ENCODE measurements at places on chromosomes 6 and 20.

DNA sequence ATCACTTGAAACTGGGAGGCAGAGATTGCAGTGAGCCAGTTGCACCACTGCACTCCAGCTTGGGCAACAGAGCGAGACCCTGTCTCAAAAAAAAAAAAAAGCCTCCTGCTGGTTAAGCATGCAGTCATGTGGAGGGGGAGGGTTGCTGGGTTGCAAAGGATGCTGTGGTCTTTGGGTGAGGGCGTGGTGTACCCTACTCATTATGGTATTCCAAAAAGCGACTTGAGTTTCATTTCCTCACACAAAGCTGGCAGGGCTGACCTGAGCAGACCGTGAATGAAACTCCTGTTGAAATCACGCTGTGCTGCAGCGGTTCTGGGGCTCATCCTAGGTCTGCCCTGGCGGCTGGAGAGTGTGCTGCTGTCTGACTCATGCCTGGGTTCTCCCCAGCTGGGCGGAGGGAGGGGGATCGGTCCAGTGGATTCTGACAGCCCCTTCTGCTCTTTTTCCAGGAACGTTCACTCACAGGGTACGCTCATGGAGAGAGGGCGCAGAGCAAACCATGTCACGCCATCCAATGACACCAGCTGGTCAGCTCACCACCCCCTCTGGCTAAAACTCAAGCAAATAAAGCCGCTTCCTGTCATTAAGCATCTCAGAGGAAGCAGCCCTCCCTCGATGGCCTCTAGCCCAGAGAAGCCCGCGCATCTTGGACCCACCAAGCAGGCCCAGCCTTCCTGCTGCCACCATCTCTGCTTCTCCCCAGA is 166.2 kb downstream of the SCML4 start:
- DNase-seq, result peak; percentile 48

DNA sequence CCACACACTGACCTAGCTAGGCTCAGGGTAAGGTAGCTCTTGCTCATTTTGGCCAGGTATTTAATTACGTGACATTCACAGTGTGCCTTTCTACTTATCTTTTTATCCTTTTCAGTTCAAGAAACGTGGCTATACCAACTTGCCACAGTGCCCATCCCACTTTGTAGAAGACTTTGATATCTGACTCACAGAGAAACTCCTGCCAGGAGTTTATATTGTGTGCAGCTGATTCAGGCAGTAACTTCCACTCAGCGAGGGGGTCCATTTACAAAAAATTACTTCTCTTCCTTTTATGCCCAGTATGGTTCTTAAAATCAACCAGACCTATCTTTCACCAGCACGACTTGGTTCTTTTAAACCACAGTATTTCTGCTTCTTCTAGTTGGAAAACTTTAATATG is 75.6 kb downstream of the PRL start:
- no peak for DNase-seq

- no peak for DNase-seq
Measured at GRCh38 chr20:51384875-51385274, 157.6 kb downstream of the NFATC2 start.

- no peak for DNase-seq
Measured at GRCh38 chr6:152087701-152088100, 280.2 kb downstream of the ESR1 start.

GRCh38 chr20:47038566-47039560 is 144.2 kb downstream of the EYA2 start:
- no peak for DNase-seq

DNA sequence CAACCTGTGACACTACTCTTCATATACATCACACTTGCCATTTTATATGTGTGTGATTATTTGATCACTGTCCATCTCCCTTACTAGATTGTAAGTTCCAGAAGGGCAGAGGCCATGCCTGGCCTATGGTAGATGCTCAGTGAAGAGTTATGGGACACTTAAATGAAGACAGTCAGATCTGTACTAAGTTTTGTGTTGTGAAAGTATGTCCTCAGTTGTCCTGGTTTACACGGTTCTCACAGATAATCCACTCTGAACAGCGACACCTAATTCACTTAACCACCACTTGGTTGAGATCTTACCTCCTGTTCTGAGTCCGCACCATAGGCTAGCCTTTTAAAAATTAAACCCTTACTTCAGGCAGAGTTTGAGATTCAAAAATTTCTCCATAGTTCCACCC is 434.1 kb upstream of the SOX4 start:
- no peak for DNase-seq

GRCh38 chr20:48066851-48067250 is 281.6 kb upstream of the SULF2 start:
- DNase-seq, result no peak

GRCh38 chr6:107982486-107982885 is 24.5 kb upstream of the SEC63 start:
- DNase-seq, result no peak

GRCh38 chr6:161164182-161164625 is 109.7 kb downstream of the AGPAT4 start:
- no peak for DNase-seq

DNA sequence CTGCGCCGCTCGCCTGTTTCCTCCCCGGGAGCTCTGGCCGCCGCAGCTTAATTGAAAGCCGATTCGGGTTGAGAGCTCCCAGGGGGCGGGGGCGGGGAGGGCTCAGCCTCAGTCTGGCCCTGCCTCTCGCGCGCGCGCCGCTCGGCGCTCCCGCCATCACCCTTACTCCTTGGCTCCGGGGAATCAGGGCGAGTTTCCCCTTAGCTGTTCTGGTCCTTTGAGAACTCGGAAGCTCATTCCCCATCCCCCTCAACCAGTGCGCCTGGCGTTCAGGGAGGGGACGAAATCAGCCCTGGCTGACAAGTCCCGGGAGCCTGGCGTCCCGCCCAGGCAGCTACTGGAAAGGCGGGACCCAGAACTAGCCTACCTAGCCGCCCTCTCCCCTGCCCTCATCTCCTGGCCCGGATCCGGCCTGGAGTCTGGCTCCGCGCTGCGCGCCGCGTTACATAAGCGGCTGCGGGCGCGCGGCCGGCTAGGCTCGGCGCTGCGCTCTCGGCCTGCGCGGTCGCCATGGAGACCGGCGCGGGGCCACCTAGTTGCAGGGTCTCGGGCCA is 2.8 kb downstream of the SLC12A5 start:
- DNase-seq, result no peak

GRCh38 chr6:100493206-100493888 is 28.6 kb upstream of the SIM1 start:
- DNase-seq, result no peak

GRCh38 chr6:150435832-150436231 is 67.0 kb downstream of the IYD start:
- DNase-seq, result no peak

GRCh38 chr6:15441215-15441868 is 195.5 kb downstream of the JARID2 start:
- peak; percentile 59 for DNase-seq

DNA sequence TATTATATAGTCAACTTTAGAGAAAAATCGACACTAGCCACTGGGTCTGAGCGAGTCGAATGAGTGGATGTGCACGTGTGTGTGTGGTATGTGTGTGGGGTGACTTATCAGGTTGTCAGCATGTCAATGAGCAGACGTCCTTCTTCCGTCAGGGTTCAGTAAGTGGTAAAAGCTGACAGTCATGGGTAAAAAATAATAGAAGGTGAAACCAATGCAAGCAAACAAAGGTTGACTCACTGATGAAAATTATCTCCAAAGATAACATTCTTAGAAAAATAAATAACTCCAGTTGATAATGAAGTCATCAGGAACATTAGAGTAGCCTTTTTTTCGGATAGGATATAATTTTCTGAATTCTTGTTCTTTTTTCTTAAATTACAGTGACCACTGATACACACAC is 243.8 kb upstream of the FOXQ1 start:
- DNase-seq, result no peak

DNA sequence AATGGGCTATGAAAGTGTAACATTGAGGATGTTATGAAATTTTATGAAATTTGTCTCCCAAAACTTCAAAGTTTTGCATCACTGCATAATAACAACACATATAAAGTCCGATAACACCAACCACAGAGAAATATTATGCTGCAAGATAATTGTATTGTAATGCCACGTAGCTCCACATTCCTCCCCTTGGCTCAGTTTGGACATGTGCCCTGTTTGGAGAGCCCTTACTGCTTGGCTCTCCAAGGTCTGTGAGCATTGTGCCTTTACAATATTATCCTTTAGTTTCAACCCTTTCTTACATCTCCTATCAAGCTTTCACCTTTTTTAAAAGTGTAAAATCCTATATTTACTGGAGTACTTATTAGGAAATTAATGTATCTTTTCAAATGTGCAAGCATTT is 10.8 kb downstream of the HBS1L start:
- no peak for DNase-seq

GRCh38 chr6:163751032-163751525 is 336.6 kb downstream of the QKI start:
- peak; percentile 15 for DNase-seq

- DNase-seq, result no peak
Measured at GRCh38 chr6:53939830-53940229, 145.0 kb downstream of the LRRC1 start.

DNA sequence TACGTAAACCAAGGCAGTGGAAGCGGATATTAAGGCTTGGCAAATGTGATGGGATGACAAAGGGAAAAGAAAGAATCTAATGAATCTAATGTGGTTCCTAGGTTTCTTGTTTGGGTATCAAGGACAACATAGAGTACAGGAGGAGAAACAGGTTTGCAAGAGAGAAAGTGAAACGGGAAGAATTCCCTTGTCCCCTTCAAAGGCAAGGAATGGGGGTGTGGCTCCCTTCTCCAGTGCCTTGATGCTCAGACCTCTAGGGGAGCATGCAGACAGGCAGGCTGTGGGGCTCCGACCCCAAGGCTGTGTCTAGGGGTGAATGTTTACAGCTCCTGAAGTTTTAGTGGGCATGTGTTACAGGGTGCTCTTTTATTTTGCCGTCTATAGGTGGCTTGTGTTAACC is 317.5 kb upstream of the HSF2 start:
- DNase-seq, result no peak

GRCh38 chr6:12804952-12805645 is 88.5 kb downstream of the PHACTR1 start:
- DNase-seq, result no peak

- DNase-seq, result no peak
Measured at GRCh38 chr6:133259561-133259960, 18.4 kb downstream of the EYA4 start.

DNA sequence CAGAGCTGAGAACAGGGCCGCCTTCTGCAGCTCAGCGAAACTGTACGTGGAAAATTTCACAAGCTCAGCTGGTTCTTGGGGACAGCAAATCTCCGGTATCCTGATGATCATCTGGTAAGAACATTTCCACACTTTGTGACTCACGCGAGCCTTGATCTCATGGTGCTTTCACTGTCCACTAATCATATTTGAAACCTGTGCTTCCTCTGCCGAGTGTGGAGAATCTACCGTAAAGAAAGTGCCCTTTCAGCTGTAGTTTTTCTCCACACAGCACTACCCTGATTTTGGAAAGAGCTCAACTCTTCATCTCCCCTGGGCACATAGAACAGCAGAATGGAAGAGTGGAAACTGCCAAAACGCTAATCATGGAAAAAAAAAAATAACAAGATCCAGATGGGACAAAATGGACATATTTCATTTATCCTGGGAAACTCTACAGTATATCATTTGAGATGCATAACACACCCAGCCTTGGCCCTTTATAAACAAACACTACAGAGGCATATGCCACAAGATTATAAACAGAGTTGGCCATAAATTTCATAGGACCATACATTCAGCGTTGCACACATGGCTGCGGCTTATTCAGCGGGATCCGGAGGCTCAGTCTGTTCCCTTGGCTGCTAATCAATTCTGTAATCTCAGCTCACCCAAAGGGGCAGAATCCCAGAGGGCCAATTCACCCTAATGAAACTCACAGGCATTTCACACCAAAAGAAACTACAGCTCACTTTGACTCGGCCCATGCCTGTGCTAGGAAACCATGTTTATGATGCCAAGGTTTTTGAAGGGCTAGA is 434.5 kb downstream of the HDGFL1 start:
- no peak for DNase-seq
